ENCODE measurements at places on chromosomes 2 and 18.
A peak's percentile ranks its signal among the peaks of the same experiment; 100 is the strongest.

- no peak for DNase-seq
Measured at GRCh38 chr2:14826518-14826917, 194.0 kb downstream of the LRATD1 start.

DNA sequence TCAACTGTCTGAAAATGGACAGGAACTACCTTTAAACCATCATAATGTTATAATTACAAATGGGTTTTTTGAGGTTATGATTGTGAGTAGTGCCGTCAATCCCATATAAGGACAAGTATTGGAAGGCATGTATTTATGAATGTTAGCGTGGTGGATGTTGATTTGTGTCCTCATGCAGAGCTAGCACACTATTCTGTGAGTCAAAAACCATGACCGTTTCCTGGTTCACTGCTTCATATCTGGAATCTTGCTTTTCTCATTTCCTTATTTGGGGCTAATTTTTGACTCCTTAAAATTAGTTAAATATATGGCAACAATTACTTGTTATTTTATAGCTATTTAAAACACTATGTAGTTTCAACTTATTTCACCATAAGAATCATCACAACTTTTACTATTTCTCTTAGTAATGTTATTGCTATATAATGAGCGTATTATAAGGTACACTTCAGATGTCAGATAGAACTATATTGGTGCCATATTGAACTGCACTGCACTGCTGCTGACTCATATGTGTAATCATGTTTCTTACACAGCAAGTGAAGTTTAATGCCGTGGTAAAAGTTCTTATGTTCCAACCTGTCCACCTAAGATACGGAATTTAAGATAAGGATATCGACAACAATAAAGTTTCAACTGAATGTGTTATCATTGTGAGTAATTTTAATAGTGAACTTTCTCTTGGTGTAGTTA lies 192.8 kb downstream of the PTGR3 start:
- no peak for DNase-seq

DNA sequence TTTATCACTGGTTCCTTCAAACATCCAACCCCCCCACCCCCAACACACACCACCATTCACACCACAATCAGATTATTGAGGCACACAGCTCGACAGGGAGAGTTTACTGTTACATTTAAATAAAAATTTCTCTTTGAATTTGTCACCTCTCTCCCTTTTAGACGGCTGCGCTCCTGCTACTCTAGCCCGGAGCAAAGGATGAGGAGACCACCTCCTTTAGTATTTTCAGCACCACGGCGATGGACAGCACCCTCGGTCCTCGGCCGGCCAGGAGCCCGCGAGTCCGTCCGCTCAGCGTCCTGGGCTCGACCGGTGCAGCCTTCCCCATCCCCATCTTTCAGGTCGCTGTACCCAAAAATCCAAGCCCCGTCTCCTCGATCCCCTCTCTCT lies 892 bp downstream of the CELF4 start:
- no peak for DNase-seq

GRCh38 chr18:36828630-36829361 lies at the start of the genes KIAA1328 and TPGS2:
Gene KIAA1328 (plus strand): TSS chr18:36829127. CDS start chr18:36829139, 12 bp downstream.
Gene TPGS2 (minus strand): TSS chr18:36829002. CDS start chr18:36828767, 235 bp downstream.
- peak; percentile 91 for DNase-seq

- DNase-seq, result no peak
Measured at GRCh38 chr2:20675701-20676352, 8.9 kb downstream of the GDF7 start.

GRCh38 chr2:135169900-135170753 lies 118.0 kb downstream of the RAB3GAP1 start:
- DNase-seq, result no peak

- DNase-seq, result no peak
Measured at GRCh38 chr2:85242321-85242720, 85.5 kb downstream of the TGOLN2 start.

DNA sequence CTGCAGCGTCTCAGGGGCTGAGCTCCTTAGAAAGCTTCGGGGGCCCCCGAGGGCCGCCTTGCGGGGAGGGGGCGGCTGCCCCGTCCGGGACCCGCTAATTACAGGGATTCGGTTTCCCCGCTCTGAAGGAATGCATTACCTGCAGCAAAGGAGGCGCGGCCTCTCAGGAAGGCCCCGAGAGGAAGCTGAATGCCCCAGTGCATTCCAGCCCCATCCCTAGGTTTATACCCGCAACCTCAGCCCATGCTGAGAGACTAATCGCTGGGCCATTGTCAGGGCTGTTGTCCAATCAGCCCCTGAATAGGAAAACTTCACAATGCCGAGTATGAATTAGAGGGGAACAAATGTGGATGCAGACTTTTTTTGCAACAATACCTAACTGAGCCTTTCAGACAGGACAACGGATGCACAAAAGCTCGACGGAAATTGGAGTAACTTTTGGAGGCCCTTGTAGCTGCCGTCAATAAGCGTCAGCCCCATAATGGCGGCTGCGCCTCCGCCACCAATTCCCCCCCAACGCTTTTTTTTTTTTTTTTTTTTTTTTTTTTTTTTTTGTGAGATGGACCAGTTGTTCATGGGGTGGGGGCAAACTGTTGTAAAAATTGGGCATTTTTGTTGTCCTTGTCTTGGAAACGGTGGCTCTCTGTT lies 138.6 kb upstream of the SIX3 start:
- DNase-seq, result no peak

DNA sequence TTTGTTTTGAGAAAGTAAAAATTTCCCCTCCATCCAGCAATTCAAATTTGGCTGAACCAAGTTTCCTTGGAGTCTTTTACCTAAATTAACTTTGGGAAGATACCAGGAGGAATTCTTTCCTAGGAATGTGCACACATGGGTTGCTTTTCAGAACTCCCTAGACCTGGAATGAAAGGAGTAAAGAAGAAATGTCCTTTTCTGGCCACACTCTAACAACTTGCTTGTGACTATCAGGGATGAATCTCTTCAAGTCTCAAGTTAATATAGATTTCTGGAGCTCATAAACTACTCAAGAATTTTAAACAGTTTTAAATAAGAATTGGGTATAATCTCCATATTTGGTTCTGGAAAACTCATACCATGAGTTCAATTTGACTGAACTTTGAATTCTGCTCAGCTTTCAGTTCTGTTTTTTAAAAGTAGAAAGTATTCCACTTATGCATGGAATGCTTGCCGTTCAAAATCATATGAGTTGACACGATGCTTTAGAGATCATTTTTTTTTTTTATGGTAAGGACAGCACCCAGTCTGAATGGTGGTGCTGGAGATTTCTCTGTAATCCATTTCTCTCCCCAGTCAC lies 7.7 kb downstream of the RASGRP3 start:
- DNase-seq, result no peak

GRCh38 chr2:195531754-195532153 lies 125.3 kb upstream of the SLC39A10 start:
- DNase-seq, result no peak

- no peak for DNase-seq
Measured at GRCh38 chr2:65153515-65153914, 23.6 kb upstream of the RAB1A start.

GRCh38 chr2:159129269-159129668 lies 157.2 kb downstream of the WDSUB1 start:
- no peak for DNase-seq

DNA sequence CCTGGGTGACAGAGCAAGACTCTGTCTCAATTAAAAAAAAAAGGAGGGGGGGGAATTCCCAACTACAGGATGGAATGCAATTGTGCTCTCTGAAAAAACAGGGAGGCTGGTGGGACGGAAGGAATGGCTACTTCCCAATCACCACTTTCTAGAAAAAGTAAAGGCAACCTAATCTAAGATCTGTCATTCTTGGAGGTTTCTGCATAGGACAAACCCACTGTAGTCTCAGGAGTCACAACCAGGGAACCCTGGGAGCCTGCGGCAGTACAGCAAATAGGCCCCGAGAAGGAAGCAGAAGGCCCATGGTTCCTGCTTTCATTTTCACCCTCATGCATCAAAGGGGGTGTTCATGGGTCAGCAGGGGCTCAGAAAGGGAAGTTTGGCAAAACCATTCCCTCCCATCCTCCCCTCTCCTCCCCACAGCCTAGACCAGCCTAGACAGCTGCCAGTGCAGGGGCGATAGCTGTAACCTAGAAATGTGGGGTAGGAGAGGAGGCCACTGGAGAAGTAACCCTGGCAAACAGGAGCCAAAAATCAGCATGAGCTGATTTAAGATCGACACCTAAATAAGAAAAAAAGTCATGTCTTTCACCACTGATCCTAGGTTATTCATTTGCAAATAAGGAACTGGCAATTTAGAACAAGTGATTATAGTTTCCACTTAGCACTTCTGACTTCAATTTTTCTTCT lies 48.0 kb downstream of the TRABD2A start:
- peak; percentile 41 for DNase-seq

GRCh38 chr2:45285771-45286390 lies 276.6 kb upstream of the SIX2 start:
- DNase-seq, result no peak

DNA sequence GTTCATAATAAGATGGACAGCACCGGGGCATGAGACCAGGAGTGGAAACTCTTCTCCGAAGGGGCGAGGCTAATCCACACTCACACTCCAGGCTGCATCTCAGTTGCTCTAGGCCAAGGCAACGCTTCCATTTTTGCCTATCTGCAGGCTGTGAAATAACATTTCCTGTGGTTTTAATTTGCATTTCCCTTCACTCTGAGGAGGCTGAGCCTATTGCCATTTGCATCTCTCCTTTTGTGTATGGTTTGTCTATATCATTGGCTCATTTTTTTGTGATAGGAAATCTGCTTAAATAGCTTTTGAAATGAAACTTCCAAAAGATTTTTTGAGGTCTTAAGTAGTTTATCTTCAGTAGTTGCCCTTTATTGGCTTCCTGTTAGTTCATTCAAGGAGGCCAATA lies 57.6 kb downstream of the TPGS2 start:
- DNase-seq, result no peak

DNA sequence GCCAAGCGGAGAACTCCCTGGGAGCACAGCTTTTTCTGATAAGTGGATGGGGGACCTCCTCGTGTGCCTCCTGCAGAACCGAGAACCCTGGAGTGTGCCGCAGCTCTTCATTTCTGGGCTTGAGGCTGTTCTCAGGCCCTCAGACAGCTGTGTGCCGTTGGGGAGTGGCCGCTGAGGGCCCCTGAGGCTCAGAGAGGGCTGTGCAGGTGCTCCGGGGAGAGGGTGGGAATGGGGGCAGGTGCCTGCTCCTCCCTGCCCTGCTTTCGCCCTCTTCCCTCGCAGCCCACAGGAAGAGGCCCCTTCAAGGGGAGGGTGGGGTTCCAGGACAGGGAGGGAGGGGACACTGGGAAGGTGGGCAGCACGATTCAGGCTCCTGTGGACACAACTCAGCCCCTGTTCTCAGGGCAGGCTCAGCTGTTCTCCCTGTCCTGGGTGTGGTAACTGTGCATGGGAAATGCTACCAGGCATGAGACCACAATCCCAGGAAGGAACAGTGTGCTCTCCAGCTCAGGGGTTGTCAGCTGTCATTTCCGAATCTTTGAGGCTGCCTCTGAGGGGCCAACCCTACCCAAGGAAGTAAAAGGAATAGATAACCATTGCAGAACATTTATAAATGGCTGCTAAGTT lies 11.3 kb downstream of the LCT start:
- DNase-seq, result no peak

GRCh38 chr2:121521359-121521758 lies 9.3 kb upstream of the RNU4ATAC start:
- DNase-seq, result no peak

DNA sequence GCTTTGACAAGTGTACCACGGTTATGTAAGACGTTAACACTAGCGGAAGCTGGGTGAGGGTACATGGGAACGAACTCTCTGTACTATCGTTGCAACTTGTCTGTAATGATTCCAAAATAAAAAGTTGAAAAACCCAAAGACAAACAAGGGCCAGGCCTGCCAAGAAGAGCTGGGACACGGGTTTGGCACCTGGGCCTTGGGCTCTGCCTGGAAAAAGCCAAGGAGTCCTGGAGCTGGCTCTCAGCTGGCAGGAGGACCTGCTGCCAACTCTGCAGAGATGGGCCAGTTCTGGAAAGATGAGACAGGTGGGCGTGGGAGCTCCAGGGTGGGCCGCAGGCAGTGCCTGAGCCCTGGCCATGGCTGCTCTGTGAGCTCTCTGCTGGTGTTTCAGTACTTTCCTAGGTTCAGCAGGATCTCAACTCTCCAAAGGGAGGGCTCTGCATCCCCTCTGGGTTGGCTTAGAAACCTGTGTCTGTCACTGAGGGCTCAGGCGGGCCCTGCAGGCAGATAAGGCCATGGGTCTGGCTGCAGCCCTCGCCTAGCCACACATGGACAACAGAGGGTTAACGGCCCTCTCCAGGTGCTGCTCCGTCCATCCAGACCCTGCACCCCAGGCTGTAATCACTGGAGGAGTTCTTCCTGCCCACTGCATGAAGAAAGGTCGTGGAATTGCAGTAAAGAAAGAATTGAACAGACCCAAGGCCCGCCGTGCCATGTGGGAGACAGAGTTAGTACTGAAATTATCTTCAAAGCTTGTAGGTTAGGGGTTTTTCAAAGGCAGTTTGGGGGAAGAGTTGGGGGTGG lies 89.9 kb downstream of the RHOB start:
- no peak for DNase-seq

GRCh38 chr2:160551259-160551658 lies 57.7 kb upstream of the RBMS1 start:
- no peak for DNase-seq

- no peak for DNase-seq
Measured at GRCh38 chr18:41642756-41643155, 312.3 kb upstream of the PIK3C3 start.

DNA sequence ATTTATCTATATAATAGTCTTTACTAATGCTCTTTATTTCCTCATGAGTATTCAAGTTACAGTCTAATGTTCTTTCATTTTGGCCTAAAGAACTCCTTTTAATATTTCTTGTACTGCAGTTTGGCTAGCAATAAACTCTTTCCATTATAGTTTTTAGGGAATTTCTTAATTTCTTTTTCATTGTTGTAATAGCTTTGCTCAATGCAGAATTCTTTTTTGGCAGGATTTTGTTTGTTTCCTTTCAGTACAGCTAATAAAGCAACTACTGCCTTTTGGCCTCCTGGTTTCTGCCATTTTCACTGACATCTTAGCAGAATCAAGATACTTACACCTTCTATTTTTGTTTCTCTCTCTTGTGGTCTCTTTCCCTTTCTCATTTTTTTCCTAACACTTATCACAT lies 390.4 kb upstream of the RGPD4 start:
- no peak for DNase-seq

DNA sequence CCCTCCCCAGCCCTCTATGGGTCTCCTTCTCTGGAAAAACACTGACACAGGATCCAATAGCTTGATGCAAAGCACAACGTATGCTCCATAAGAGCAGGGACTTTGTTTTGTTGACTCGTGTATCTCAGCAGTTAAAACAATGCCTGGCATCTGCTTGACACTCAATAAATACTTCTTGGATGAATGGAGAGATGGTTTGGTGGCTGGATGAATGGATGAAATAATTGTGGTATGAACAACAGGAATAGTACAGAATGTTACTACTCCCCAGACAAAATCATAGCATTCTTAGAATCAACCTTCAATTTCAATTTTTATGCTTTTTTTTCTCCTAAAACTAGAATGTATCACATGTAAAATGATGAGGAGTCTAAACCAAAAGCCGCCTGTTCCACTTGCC lies 57.4 kb downstream of the KCNE4 start:
- no peak for DNase-seq

- DNase-seq, result no peak
Measured at GRCh38 chr2:46114996-46115395, 182.2 kb upstream of the EPAS1 start.

Data from CD4-positive, alpha-beta T cell treated with Interleukin-10 for 1 hour (primary cell).